Type B pancreatic cell (in vitro differentiated cells): ENCODE measurements at places on chromosomes 7 and 10.
A peak's percentile ranks its signal among the peaks of the same experiment; 100 is the strongest.

DNA sequence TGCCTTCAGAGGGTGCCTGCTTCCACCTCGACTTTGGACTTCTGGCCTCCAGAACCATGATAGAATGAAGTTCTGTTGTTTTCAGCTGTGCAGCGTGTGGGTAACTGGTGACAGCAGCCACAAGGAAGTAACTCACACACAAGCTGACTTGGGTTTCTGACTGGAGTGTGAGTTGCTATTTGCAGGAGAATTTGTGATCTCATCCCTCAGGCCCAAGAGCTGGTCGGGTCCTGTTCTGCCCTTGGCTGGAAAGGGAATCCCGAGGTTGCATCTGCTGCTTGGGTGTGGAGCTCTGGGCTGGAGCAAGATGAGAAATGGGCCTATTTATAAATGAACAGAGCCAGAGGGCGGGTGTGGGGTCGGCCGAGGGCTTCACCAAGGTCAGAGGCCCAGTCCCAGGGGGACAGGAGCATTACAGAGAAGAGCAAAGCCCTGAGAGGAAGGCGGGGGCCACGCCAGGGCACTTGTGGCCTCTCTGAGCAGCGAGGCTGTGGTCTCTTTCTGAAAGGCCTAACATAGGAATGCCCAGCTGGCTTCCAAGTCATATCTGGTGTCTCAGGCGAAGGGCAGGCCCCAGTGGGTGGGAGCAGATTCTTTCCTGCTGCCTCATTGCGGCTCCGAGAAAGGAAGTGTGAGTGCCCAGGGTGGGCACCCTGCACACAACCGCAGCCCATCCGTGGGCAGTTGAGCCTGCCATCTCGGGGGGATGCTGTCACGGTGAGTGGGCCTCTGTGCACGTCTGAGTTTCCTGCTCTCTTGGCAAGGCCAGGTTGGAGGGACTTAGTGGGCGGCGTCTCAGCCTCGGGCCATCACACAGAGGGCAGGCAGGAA, 26.5 kb upstream of the C10orf71 start:
- peak; percentile 53 for DNase-seq

- DNase-seq = no peak
Observed at GRCh38 chr7:90532231-90532929, 62.9 kb downstream of the PTTG1IP2 start.

DNA sequence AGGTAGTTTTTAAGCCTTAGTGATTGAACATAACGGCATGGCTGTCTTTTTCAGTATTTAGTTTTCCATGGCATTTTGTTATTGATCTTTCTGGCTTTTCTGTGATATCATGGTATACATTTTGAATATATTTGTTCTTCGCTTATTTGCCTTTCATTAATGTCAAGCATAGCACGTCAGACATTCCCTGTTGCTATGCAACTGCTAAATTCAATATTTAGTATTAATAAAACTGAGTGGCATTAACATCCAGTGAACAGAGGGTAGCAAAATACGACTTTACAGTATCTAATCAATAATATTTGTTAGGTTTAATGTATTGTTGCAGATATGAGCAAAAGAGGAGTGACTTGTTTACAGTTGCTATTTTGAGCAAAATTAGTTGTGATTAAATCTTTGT, 72.5 kb downstream of the LCOR start:
- no peak for DNase-seq

GRCh38 chr10:63738410-63738809, 217.2 kb downstream of the REEP3 start:
- no peak for DNase-seq

- peak; percentile 49 for DNase-seq
Observed at GRCh38 chr10:124294811-124295770, 123.6 kb downstream of the OAT start.

- no peak for DNase-seq
Observed at GRCh38 chr7:17123020-17123419, 175.4 kb upstream of the AHR start.

GRCh38 chr10:119191881-119192280, 13.3 kb upstream of the PRDX3 start:
- DNase-seq = no peak

GRCh38 chr7:10082896-10083295, 890.8 kb upstream of the PHF14 start:
- DNase-seq = no peak

DNA sequence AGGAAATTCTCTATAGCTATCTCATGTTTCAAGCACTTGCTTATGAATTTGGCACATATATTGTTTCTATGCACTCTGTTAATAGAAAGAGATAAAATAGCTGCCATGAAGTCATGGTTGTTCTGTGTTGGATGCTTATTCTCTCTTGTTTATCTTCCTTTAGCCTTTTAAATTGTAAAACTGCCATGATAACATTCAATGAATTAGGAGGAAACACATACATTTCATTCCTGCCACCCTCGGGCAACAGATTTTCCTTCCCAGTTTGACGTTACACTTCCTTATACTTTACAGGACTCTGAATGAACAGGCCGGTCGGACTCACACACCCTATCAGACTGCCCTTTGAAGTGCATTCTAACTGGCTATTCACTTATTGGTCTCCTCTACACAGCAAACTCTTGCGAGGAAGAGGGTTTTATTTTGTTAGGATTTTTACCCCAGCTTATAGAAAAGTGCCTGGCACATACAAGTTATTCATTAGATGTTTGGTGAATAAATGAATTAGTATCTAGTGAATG, 65.7 kb upstream of the FERD3L start:
- DNase-seq = no peak

- no peak for DNase-seq
Observed at GRCh38 chr10:126634911-126635310, 35.6 kb downstream of the C10orf90 start.

GRCh38 chr7:131157530-131158243, 170.0 kb upstream of the MKLN1 start:
- no peak for DNase-seq

DNA sequence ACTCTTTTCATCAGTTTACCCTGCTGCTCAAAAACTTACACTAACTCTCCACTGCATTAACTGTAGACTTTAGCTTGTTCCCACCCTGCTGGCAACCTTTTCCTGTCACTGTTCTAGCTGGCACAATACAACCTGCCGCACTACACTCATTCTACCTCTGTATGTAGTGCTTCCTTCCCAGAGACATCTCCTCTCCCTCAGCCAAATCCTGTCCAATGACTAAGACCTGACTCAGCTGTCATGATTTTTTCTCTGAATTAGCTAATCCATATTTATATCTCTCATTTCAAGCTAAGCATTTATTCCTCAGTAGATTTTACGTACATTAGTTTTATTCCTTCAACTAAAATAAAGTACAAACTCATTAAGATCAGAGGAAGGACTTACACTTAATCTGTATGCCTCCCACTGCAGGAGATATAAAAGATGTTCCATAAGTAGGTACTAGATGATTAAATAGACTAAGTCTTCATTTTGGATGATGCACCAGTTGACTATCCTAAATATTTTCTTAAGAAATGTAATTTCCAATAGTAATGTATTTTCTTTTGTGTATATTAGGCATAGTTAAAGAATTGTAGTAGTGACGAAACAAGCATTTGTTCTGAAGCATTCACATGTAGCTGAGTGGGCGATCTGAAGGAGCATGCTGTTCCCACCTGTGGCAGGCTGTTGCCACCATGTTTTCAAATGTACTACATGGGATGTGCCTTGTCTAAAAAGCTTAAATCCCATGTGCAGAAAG, 189.1 kb downstream of the SKAP2 start:
- no peak for DNase-seq

GRCh38 chr7:70006261-70006920, 408.1 kb downstream of the AUTS2 start:
- DNase-seq = no peak

DNA sequence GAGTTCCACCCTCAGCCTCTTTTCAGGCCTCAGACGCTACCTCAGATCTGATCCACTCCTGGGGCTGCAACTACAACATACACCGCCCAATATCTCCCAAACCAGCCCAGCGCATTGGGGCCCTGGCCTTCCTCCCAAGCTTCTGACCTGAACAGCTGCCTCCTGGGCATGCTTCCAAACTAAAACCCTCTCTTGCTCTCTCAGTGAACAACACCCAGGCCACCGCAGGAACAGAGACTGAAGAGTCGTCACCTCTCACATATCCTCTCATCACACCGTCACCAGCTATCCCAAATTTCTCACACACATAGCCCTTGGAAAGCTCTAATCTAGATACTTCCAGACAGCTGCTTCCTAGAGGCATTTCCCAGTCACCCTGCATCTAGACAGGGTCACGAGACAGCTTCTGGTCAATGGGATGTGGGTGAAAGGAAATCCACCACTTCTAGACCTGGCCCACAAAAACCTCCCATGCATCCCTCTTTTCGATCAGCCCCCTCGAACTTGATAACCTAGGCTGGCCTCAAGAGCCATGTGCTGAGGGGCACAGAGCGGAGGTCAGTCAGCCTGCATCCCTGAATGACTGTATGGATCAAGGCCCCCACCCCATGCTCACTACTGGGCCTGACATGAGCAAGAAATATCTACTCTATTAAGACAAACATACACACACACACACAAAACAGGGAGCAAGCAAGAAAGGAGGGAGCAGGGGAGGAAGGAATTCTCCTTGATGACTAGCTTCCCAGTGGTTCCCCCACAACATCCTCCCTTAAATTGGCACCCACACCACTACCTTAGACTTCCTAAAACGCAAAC, 1.8 kb downstream of the PARP12 start:
- peak; percentile 40 for DNase-seq
